ENCODE measurements at places on chromosomes 7 and 10. TPM values are rescaled to one million over a fixed set of nuclear protein-coding genes. Genes with fewer than 3 reads are reported as not detected.

ETV1 gene
- polyA plus RNA-seq = 0.94 TPM

GTPBP4 gene
- polyA plus RNA-seq = 70.2 TPM

CPN1 gene
- polyA plus RNA-seq = not detected

C10orf90 gene
- polyA plus RNA-seq = not detected

NCF1 gene
- polyA plus RNA-seq = 0.36 TPM

ANKRD61 gene
- polyA plus RNA-seq = 0.75 TPM

PSD gene
- not detected for polyA plus RNA-seq

MAT1A gene
- polyA plus RNA-seq = not detected

FANK1 gene
- polyA plus RNA-seq = 0.31 TPM

FAM13C gene
- 6.5 TPM for polyA plus RNA-seq

MEST gene
- 2.8 TPM for polyA plus RNA-seq

NXPH1 gene
- not detected for polyA plus RNA-seq

CABCOCO1 gene
- 0.03 TPM for polyA plus RNA-seq

KCNIP2 gene
- 0.58 TPM for polyA plus RNA-seq

UNC5B gene
- 1.1 TPM for polyA plus RNA-seq

GDF2 gene
- polyA plus RNA-seq = not detected

TAS2R41 gene
- polyA plus RNA-seq = not detected

PRSS37 gene
- not detected for polyA plus RNA-seq

MPP7 gene
- 6.5 TPM for polyA plus RNA-seq

OR2A7 gene
- 0.07 TPM for polyA plus RNA-seq

SLC16A9 gene
- 3.1 TPM for polyA plus RNA-seq

PPIF gene
- polyA plus RNA-seq = 85.4 TPM

PDE6C gene
- not detected for polyA plus RNA-seq

OR2A12 gene
- polyA plus RNA-seq = not detected

FRAT1 gene
- 3.9 TPM for polyA plus RNA-seq

PTPRN2 gene
- 0.56 TPM for polyA plus RNA-seq

ARMC3 gene
- not detected for polyA plus RNA-seq

NUTM2E gene
- 0.01 TPM for polyA plus RNA-seq

LMOD2 gene
- polyA plus RNA-seq = 259 TPM

MKRN1 gene
- 59.1 TPM for polyA plus RNA-seq

AGAP6 gene
- 5.2 TPM for polyA plus RNA-seq

OLAH gene
- polyA plus RNA-seq = 0.99 TPM

SPDYE2 gene
- polyA plus RNA-seq = 0.05 TPM

UNCX gene
- not detected for polyA plus RNA-seq

SORBS1 gene
- polyA plus RNA-seq = 270 TPM

RPP38 gene
- polyA plus RNA-seq = 20.2 TPM
